ENCODE measurements at places on chromosomes 16 and 17.
A peak's percentile ranks its signal among the peaks of the same experiment; 100 is the strongest.

GRCh38 chr16:81394966-81395655, 49.5 kb upstream of the CMIP start:
- DNase-seq: no peak

DNA sequence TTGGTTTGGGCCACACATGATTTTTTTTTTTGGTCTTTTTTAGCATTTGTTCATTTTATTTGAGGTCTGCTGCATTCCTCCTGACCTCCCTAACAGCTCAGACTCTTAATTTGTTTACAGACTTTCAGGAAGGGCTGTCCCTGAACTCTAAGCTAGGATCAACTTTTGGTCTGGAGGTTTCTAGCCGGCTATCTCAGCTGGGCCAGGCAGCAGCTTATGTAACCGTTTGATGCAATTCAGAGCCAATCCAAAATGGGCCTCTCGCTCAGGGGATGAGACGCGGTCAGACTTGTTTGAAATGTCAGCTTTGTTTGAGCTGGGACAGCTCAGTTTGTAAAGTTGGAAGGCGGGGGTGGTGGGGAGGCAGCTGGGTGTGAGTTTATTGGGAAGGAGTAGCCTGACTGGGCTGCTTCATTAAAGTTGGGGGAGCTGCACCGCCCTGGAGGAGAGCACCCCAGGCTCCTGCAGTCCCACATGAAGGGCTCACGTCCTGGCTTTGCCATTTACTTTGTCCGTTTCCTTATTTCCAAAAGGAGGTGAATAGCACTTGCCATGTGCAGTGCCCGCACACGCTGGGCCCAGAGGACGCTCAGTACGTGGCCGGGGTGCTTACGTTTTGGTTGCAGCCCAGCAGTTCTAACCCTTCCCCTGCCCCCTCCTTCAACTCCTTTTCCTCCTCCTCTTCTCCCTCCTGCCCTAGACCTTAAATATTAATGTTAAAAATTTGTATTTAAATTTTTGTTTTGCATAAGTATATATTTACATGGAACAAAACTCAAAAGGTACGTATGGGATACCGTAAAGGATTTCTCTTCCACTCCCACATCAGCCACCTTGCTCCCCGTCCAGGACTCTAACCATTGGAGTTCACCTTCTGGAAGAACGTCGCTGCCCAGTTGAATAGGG, 121.2 kb downstream of the SNX29 start:
- no peak for DNase-seq

DNA sequence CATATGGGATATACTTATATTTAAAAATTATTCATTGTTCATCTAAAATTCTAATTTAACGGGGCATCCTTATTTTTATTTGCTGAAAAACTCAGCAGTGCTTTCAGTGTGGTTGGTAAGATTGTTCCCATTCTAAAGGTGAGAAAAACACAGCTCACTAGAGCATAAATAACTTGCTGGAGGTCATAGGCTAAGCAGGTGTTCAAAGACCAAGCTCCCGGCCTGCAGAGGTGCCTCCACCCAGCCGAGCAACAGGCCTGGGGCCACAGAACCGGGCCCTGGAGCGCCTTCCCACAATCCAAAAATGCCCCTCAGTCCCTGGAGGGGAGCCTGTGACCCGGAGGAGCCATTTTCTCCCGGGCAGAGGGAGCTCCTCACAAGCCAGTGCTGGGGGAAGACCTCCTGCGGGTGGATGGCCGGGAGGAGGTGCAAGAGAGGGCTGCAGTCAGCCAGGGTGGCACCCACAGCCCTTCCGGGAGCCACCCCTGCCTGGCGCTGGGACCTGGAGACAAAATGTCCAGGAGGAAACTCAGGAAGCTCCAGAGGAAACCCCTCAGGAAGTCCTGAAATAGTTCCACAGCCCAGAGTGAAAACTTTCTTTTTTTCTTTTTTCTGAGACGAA, 14.7 kb downstream of the ABR start:
- no peak for DNase-seq

DNA sequence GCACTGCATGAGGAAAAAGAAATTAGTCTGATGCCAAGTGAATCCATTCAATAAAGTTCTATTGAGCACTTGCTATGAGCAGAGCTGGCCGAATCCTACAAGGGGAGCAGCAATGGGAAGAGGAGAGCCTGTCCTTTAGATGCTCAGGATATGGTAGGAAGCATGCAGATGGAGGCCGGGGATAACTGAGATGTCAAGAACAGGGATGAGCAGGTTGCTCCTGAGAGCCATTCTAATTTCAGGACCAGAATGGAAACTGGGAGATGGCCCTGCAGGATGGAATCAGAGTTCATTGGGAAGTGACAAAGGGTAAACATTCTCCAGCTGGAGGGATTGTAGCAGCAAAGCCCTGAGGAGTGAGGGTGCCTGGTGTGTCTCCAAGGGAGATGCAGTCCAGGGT, 88.0 kb downstream of the CBLN1 start:
- no peak for DNase-seq

DNA sequence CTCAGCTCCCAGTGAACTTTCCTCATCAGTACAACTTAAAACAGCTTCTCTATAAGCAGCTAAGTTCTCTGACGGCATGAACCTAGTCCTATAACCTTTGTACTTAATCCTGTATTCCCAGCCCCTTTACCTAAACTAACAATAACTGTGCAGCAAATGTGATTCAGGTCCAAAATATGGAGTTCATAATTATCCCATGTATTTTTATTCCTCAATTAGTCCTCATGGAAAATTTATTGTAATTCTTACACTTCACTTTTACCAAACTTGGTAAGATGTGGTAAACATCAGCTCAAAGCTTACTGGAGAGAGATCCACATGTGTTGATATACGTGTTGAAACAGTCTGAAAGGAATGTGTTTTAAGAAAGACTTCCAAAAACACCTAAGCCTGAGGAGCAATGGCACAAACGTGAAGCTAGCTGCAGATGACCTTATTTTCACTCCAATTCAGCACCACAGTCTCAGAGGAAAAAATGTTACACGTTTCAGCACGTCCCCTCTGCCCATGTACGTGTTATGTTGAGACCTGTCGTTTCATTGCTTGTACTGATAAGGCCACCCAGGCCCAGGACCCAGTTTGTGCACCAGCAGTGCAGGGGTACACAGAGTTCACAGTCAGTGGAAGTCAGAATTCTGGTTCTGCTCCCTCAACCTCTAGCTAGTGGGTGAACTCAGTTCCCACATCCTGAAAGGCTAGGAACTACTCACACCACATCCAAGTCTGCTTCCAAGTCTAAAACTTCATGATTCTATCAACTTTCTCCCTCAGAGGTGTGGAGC, 7.1 kb downstream of the USP31 start:
- DNase-seq: no peak

GRCh38 chr17:44842748-44843147, 4.9 kb upstream of the HIGD1B start:
- no peak for DNase-seq

DNA sequence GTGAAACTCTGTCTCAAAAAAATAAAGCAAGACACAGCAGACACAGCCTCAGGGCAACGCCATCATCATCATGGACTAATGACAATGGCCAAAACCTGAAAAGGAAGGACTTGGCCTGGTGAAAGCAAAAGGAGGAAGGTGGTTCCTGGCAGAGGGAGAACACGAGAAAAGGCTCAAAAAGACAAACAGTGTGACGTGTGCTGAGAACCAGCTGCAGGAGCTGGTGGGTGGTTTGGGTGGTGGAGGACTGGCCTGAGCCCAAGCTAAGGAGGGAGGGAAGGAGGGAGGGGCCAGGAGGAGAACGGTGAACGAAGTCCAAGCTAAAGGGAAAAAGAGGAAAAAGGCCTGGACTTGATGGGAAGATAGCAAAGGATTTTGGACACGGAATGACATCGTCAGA, 85.1 kb downstream of the SLC39A11 start:
- no peak for DNase-seq

- no peak for DNase-seq
Measured at GRCh38 chr17:9705745-9706144, 60.4 kb downstream of the USP43 start.

- no peak for DNase-seq
Measured at GRCh38 chr16:48113001-48113400, 42.8 kb downstream of the ABCC12 start.

DNA sequence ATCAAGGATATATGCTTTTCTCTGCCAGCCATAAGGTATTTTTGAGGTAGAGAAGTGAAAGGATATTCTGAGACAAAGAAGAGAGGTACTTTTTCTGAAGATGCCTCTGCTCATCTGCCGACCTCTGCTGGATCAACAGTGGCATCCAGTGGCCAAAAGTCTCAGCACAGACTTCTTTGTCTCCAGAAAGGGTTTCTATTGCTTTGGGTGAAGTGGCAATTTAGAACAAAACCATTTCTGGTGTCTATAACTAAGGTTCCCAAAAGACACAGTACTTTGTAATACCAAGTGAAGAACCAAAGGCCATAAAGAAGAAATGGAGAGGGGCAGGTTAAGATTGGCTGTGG, 155.2 kb upstream of the C17orf78 start:
- no peak for DNase-seq

GRCh38 chr16:10206865-10207264, 24.6 kb upstream of the GRIN2A start:
- DNase-seq: no peak

DNA sequence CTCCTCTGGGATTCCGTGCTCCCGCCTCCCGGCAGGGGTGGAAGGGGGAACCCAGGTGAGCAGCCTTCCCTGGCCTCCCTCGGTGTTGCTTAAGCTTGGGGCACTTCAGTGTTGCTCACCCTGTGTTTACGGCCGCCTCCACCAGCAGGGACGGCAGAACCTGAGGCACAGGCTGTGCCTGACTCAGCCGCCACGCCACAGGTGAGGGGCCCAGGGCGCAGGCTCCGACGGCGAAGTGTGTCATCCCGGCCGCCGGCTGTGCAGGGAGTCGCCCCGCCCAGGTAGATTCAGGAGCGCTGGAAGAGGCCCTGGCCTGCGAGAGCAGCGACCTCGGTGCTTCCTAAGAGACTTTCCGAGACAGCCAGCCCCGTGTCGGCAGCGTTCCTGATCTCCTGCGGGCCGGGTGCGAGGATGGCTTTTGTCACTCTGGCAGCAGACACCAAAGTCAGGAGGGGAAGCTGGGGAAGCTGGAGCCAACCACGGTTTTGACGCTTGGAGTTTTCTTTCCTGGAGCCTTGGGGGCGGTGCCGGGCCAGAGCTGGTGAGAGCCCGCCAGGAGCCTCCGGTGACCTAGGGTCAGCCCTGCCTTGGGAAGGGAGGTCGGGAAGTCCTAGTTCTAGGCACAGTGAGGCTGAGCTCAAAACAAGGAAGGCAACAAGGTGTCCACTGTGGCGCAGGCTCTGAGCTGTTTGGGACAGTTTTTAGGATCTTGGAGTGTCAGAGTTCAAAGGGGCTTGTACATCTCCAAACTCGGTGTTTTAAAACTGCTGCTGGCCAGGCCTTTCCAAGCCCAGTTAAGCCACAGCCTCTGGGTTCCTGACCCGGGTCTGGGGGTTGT, 2.1 kb downstream of the GSE1 start:
- DNase-seq: peak; percentile 44

DNA sequence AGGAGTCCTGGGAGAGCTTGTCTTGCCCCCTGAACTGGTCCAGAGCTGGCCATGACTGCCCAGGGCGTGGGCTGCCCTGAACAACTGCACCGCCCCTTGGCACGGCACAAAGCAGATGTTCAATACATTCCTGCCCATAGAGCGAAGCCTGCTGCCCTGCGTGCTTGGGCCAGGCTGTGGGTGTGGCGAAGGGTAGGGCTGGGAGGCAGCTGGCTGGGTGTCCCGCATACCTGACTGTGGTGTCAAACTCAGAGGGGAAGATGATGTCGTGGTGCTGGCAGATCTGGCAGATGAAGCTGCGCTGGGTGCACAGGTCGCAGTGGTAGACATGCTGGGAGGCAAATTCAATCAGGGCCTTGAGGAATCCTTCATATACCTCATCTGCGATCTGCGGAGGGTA, 124.2 kb upstream of the SMURF2 start:
- DNase-seq: no peak

DNA sequence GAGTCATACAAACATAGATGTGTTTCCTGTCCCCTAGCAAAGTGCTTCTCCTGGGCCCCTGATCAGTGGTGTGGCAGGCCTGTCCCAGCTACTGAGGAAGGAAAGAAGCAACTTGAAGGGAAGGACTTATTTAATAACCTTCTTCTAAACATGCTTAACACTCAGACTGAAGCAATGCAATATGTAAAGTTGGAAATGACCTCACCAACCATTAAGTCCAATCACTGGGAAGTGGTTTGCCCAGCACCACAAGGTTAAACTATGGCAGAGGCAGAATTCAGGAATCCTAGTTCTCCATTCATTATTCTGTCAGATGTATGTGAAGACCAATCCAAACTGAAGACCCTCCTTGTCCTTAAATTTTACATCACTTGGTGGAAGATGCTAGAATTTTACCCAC, 39.1 kb downstream of the CENPV start:
- no peak for DNase-seq

GRCh38 chr16:14205666-14206065, 134.5 kb downstream of the MRTFB start:
- no peak for DNase-seq

DNA sequence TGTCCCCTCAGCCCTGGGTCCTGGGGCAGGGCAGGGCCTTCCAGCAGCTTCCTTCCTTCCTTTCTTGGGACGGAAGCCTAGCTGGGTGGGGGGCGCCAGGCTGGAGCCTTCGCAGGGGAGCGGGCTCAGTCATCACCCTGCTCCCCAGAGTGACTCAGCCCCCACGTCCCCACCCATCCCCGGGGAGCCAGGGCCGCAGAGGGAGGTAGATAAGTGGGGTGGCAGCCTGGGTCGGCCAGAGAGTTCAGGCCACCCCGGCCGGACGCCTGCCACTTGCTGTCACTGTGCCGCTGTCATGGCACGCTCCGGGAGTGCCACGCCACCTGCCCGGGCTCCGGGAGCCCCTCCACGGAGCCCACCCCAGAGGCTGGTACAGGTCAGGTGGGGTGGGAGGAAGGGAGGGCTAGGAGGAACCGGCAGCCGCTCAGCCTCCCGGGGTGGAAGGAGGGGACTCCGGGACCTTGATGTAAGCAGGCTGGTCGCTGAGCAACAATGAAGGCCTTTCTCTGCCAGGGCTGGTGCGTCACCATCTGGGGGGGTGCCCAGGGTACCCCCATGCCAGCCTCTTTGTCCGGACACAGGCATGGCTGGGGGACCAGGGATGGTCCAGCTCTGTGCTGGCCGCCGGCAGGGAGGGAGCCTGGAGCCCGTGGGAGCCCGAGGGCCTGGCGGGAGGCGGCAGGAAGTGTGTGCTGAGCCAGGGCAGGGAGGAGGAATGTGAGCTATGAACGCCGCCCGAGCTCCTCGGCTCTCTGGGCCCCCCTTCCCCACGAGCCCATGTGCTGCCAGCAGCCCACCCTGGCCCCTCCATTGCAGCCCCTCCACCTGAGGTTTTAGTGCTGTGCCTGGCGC, 6.6 kb downstream of the NHERF2 start:
- no peak for DNase-seq

DNA sequence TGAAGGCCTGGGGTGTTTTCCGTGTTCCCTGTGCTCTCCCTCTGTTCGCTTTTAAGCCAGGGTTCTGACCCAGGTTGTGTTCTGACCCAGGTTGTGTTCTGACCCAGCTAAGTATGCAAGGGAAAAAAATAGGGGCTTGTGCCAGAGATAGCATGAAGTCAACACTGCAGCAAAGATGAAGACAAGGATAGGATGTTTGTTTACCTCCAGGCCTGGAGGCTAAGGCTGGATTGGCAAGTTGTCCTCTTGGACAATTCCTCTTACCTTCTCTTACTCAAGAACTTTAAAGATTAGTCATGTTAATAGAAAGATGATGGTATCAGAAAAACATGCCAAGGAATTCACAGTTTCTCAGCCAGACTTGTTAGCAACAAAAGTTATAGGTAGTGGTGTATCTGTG, 19.4 kb downstream of the LYRM9 start:
- no peak for DNase-seq
